ENCODE measurements at places on chromosomes 13 and 19. TPM values are rescaled to one million over a fixed set of nuclear protein-coding genes. Genes with fewer than 3 reads are reported as not detected.

PLPP2 gene
- 75.8 TPM for total RNA-seq

SBK3 gene
- not detected for total RNA-seq

GRCh38 chr13:71320452-71320851, 546.6 kb downstream of the DACH1 start:
- no peak for DNase-seq

DNA sequence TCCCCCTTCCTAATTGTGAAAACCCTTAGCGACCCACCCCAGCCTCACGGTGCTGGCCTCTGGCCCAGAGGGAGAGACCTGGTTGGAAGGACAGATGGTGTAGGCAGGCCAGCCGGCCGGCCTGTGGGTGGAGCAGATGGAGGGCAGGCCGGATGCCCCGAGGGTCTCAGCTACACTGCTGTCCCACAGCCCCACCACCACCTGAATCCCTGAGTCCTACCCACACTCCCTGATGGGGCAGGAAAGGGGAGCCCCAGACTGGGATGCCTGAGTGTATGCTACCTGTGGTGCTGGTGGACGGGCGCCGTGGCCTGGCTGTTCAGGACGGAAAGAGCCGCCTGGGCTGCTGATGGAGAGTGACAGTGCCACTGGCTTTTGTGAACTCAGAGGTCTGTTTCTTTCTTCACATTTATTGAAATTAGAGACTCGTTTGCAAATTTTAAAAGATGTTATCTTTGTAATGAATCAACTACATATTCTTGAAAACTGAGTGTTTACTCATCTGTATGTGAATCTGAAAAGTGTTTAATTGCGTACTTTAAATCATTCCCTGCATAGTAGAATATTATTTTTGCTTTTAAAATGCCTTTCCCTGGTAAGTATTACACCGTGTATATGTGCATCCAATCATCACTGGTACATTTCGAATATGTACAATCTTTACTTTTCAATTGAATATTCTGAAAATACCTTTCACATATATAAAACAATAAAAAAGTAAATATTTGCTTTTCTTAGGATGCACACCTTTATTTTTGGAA, 35.7 kb downstream of the TFDP1 start:
- DNase-seq: no peak

- no peak for DNase-seq
Observed at GRCh38 chr19:16476401-16476800, 4.6 kb upstream of the EPS15L1 start.

PRKCG gene
- not detected for total RNA-seq

GRCh38 chr13:110436276-110436675, 125.2 kb downstream of the RAB20 start:
- DNase-seq: no peak

PRR19 gene
- total RNA-seq: not detected

SYNE4 gene
- total RNA-seq: 4.9 TPM

GRCh38 chr13:78603240-78603957, at the start of gene POU4F1:
POU4F1 (minus strand) TSS chr13:78603552; CDS start chr13:78603326, 226 bp downstream.
- no peak for DNase-seq

NLRP9 gene
- not detected for total RNA-seq

GRCh38 chr19:48624791-48625723, 5.8 kb downstream of the SPHK2 start:
- DNase-seq: no peak

ADAMTSL5 gene
- not detected for total RNA-seq

All from body of pancreas (tissue), 4 donors.